Right forelimb (tissue), 1 donor: ENCODE measurements at places on chromosomes 6 and 20.

GRCh38 chr6:96725296-96725695 is 112.0 kb downstream of the GPR63 start:
- no peak for DNase-seq

- no peak for DNase-seq
Observed at GRCh38 chr20:47982574-47983360, 197.5 kb upstream of the SULF2 start.

DNA sequence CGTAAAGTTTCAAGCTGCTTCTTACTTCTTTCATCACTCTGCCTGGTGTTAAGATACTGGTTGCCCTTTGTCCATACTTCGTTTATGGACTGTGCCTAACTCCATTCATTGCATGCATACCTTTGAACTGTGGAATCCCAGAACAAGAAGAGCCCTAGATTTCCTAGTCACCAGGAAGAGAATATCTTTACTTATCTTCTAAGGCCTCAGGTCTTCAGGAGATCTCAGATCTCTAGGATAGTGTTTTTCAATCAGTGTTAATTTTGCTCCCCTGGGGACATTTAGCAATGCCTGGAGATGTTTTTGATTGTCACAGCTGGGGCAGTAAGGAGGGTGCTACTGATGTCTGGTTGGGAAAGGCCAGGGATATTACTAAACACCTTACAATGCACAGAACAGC is 35.5 kb upstream of the GJA1 start:
- no peak for DNase-seq

DNA sequence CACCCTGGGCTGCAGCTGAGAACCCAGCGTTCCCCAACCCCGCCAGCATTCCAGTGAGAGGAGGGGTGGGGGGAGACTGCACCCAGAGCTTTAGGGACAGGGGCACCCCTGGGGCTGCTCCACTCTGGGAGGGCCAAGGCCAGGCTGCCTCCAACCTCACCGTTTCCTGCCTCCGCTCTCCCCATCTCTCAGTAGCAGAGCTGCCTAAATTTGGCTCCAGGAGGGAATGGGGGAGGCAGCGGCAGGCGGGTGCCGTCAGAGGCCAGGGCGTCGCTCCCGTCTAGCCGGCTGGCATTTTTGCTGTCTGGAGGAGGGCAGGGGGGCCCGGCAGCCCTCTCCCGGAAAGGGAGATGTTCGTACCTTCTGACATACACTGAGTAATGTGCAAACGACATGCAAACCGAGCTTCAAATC is 46.6 kb downstream of the NOL4L start:
- DNase-seq, result no peak

DNA sequence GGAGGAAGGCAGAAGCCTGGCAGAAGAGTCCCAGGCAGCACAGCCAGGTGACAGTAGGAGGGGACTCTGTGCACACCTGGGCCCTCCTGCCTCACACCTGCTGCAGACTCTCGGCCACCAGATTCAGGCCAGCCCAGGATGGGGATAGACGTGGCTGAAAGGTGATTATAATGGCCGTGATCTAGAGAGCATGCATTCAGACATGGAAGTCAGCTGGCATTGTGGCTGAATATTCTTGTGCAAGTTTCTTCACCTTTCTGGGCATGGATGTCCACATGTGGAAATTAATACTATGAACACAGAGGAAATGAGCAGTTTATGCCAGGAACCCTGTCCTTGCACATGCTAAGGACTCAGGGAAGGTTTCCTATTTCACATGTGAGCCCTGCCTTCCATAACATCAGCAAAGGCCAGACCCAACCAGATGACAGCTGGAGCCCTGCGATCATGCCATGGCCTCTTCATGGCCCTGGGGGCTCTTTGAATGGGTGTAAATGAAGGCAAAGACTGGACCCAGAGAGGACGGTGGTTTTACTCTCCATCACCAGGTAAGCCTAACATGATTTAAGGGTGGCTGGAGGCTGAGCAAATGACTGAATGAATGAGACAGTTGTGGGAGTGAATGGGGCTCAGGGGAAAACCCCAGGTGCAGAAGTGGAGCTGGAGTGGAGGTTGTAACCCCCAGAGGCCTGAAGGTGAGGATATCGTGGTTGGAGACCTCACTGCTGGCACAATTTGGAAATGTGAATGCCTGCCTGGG is 2.7 kb upstream of the RAET1L start:
- DNase-seq, result no peak

DNA sequence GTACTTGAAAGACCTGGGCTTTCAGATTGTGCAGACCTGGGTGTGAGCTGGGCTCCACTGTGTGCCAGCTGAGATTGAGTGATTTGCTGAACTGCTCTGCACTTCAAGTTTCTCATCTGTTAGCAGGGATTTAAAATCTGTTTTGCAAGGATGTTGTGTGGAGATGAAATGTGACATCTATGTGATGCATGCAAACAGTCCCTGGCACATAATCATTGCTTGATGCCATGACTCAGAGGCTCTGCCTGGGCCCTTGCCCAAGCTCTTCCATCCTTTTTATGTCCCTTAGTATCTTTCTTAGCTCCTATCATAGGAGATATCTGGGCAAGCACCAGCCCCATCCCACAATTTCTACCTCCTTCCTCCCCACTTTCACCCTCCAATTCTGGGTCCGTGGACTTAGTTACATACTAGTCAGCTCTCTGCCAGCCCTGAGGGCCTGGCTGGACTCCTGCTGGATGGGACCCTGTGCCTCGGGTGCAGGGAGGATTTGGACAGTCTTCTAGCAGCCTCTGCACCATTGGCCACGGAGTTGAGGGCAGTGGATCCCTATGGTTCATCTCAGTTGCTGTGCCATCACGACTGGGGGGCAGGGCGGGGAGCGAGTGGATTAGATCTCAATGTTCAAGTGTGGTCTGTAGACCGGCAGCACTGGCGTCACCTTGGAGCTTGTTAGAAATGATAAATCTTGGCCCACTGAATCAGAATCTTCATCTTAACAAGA is 103.6 kb downstream of the MAP3K7 start:
- no peak for DNase-seq

- DNase-seq, result no peak
Observed at GRCh38 chr6:11260249-11261038, 28.0 kb upstream of the NEDD9 start.

GRCh38 chr6:16519265-16520242 is 241.7 kb downstream of the ATXN1 start:
- no peak for DNase-seq

GRCh38 chr6:84103029-84103428 is 69.5 kb downstream of the MRAP2 start:
- DNase-seq, result no peak

GRCh38 chr20:23121751-23122320 is 35.7 kb upstream of the CD93 start:
- DNase-seq, result no peak

DNA sequence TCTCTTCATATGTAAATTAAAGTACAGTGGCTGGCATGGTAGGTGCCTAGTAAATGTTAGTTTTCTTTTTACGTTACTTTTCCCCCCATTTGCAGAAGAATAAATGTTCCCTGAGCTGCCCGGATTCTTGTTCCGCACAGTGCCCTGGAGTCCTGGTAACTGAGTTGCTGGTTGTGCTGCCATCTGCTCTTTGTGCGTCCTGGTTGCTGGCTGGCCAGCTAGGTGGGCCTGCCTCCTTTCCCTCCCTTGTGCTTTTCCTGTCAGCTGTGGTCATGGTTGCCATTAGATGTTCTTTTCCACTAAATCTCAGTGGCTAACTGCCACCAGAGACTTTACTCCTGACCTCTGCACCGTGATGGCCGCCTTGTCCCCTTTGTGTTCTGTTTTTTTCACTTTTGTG is 28.6 kb downstream of the CEP43 start:
- DNase-seq, result no peak

DNA sequence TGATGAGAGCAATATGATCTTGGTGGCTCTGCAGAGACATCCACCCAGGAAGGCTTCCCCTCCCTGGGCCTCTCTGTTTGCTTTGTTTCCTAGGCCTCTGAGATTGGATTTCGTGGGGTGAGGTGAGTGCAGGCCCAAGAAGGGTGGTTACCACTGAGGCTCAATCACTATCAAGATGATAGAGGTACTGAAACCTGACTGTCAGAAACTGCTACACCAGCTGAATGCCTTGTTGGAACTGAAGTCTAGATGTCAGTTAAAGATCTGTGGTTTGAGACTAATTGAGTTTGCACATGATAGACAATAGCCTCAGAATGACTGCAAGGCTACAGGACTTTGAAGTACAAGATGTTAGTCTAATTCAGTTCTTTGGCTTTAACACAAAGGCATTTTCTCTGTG is 15.2 kb downstream of the VNN1 start:
- no peak for DNase-seq

DNA sequence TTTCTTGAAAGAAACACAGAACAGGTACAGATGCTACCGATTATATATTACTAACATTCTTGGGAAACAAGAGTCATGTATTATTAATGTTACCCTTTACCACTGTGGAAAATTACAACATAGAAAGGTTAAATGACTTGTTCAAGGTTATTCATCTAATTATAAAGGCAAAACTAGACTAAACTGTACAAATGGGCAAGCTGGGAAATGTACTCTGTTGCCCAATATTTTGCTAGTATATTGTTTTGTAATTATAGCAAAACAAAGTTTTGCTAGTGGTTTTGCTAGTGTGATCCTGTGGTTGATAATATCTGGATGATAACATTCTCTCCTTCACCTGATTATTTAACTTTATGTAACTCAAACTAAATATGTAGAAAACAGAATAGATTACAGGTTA is 96.5 kb downstream of the TINAG start:
- DNase-seq, result no peak

DNA sequence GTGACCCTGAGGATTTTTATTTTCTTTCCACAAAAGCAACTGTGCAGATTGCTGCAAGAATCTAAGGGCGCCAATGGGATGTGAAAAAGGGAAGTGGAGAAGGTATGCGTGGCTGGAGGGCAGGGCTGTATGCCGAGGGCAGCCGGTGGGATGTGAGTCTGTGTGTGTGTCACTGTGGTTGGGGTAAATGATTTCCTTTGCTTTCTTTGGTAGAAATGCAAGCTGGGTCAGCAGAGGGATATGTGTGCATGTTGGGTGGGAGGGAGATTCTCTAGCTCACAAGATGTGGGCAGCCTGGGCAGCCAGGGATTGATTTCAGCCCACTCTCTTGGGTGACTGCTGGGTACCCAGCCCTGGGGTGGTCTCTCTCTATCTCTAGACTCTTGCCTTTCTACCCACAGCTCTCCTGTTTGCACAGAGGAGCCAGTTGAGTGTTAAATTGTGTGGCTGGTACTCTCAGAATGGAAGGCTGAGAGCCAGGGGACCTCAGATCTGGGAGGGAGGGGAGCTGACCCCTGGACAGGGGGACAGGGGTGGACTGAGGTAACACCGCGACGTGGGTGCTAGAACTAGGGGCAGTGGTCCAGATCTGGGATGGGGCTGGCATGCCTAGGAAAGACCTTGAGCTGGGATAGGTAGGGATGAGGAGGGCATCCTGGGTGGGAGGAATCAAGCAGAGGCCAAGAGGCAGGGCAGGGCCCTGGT is 136.8 kb upstream of the RNF24 start:
- no peak for DNase-seq

GRCh38 chr20:40610730-40611129 is 78.3 kb downstream of the MAFB start:
- no peak for DNase-seq

- no peak for DNase-seq
Observed at GRCh38 chr20:41030531-41031242, 2.1 kb downstream of the TOP1 start.

GRCh38 chr6:36217946-36218345 is 21.4 kb downstream of the BRPF3 start:
- no peak for DNase-seq

GRCh38 chr20:7673841-7674240 is 266.4 kb downstream of the HAO1 start:
- no peak for DNase-seq

DNA sequence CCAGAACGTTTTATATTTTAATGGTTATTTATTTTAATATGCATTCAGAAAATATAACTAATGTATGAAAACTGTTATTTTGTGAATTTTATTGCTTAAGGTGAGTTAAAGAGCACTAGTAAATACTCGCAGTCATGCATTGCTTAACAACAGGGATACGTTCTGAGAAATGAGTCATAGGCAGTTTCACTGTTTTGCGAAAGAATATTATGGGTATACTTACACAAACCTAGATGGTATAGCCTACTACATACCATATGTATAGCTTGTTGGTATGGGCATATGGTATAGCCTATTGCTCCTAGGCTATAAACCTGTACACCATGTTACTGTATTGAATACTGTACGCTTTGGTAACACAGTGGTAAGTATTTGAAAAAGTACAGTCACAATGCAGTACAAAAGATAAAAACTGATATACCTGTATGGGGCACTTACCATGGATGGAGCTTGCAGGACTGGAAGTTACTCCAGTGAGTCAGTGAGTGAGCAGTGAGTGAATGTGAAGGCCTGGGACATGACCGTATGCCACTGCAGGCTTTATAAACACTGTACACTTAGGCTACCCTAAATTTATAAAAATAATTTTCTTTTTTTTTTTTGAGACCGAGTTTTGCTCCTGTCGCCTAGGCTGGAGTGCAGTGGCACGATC is 38.5 kb downstream of the ARFGEF2 start:
- DNase-seq, result no peak
